Putamen (tissue), 1 donor: ENCODE measurements at places on chromosomes 11 and 22.

DNA sequence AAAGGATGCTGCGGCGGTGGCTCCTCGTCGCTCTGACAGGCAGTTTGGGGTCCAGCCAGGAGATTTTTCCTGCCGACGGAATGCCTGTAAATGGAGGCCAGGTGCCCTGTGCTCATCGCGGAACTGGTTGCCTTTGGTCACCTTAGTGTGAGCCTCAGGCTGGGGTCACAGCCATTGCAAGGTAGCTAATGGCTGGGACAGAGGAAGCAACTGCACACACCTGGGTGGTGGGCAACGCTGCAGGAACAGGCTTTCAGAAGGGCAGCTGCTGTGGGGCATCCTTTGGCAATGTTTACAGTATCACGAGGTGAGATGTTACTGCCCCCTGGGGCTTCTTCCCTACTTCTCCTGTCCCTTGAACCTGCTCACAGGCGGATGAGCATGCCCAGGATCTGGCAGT, 205.5 kb downstream of the GRIK4 start:
- no peak for DNase-seq

DNA sequence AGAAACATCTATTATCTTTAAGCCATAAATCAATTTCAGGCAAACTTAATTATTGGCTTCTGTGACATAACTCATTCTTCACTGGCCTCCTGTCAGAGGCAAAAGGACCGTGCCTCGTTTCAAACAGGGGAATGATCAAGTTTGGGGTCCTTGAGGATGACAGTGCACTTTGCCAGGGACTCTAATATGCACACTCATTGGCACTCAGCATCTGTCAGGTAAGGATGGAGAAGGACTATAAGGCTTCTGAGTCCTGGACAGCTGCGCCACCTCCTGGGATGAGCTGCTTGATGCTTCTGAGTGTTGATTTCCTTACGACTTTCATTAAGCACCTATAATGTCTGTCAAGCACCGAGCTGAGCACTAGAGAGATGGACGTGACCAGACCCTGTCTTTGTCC, 20.2 kb downstream of the BPIFC start:
- no peak for DNase-seq

GRCh38 chr11:130023204-130023603, 20.6 kb upstream of the PRDM10 start:
- no peak for DNase-seq

- DNase-seq: no peak
Measured at GRCh38 chr22:42320443-42321416, 50.3 kb upstream of the TCF20 start.

GRCh38 chr11:81787584-81788049, 946.0 kb downstream of the FAM181B start:
- DNase-seq: peak; percentile 8
